ENCODE measurements at places on chromosomes 2 and 18.

- no peak for DNase-seq
Observed at GRCh38 chr2:134714228-134714627, 4.6 kb downstream of the TMEM163 start.

DNA sequence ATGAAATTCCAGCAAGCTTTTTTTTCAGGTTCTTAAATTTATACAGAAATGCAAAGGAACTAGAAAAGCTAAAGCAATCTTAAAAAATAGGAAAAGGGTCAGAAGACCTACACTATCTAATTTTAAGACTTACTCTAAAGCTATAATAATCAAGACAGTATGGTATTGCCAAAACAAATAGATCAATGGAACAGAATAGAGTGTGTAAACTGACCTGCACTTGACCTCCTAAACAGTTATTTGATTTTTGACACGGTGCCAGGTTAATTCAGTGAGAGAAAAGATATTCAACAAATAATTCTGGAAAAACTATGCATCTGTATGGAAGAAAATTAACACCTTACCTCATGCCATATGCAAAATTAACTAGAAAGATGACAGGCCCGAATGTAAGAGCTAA lies 73.6 kb downstream of the OLA1 start:
- DNase-seq = no peak

GRCh38 chr2:170361090-170361936 lies 183.4 kb downstream of the MYO3B start:
- DNase-seq = peak; percentile 44

GRCh38 chr2:174697255-174697654 lies 67.0 kb downstream of the CHRNA1 start:
- peak; percentile 73 for DNase-seq

GRCh38 chr2:41119489-41119888 lies 667.6 kb upstream of the SLC8A1 start:
- DNase-seq = no peak

DNA sequence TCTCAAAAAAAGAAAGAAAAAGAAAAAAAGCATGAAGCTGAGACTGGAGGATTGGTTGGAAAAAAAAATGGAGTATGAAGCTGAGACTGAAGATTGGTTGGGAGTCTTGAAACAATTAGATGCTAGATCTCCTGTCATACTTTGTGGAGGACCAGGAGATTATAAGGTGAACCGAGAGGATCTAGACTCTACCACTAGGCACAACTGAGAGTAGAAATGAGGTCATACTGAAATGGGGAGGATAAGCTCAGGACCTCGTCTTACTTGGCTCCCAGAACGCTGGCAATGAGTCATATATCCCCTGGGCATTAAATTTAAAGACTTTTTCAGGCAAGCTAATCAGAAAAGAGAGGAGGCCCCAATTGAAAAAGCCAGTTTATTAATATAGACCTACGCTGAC lies 3.3 kb upstream of the ORC2 start:
- no peak for DNase-seq
